ENCODE measurements at places on chromosomes 6 and 20. TPM values are rescaled to one million over a fixed set of nuclear protein-coding genes. Genes with fewer than 3 reads are reported as not detected.

The FRMD1 gene
- not detected for total RNA-seq

The LY6G6D gene
- not detected for total RNA-seq

The KCNG1 gene
- total RNA-seq = 1.5 TPM

The SLC17A4 gene
- not detected for total RNA-seq

The MUCL3 gene
- not detected for total RNA-seq

The WFDC10A gene
- total RNA-seq = not detected

DNA sequence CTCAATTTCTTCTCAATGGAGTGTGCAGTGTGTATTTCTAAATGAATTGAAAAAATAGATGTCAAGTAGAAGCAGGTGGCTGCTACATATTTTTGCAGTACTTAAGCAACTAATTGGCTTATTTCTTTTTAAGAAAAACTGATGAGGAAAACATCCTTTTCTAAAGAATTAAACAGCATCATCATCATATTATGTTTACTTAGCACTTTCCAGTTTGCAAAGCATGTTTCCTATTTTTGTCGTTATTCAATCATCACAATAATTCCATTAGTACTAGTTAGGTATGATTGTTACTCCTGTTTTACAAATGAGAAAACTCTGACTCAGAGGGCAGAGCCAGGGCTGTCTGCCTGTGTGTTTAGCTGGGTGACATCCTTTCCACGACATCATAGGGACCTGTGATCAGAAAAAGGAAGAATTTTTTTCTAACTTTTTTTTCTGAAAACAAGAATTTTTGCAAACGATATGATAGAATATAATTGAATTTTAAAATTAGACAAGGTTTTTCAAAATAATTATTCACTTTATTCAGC lies 22.7 kb upstream of the BMP6 start:
- no peak overlapping the region for H3K27ac ChIP-seq
- H3K4me1 ChIP-seq = no peaks in the 10 kb centered on the region
- H3K4me3 ChIP-seq = no peak overlapping the region
- DNase-seq = no peak

GRCh38 chr6:164378330-164378729 lies 931.1 kb downstream of the C6orf118 start:
- no peaks in the 10 kb centered on the region for H3K27me3 ChIP-seq
- H3K27ac ChIP-seq = no peak overlapping the region
- no peaks in the 10 kb centered on the region for H3K4me1 ChIP-seq
- no peak for DNase-seq
- H3K36me3 ChIP-seq = no peaks in the 10 kb centered on the region
- no peak overlapping the region for H3K4me3 ChIP-seq

DNA sequence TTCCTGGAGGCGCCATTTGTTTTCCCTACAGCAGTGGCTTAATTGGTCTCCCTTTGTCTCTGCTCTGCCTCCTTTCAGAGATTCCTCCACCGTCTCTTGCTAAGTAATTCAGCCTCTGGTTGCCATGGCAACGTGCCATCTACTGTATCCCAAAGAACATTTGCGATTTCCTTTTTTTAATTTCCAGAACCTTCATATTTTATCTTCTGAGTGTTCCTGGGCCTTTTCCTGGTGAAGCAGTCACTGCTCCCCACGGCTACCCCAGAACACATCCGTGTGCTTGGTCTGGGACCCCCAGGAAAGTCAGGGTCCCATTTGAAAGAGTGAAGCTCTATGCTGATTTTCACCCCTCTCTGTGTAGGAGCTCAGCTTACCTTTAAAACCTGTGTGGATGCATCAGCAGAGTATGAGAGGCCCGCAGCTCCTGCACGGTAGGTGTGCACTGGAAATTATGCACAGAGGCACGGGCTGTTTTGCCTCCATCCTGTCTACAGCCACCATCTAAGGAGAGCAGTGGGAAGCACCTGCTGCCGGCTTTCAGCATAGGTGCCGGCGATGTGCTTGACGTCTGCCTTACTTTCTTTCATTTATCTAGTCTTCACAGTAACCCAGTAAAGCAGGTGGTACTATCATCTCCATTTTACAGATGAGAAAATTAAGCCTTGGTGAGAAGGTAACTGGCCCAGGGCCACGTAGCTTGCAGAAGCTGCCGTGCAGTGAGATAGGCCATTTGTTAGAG lies 122.8 kb downstream of the SYCP2 start:
- no peaks in the 10 kb centered on the region for H3K4me1 ChIP-seq
- DNase-seq = no peak
- H3K4me3 ChIP-seq = no peak overlapping the region
- no peak overlapping the region for H3K27ac ChIP-seq

GRCh38 chr6:12024699-12025434 lies 12.8 kb downstream of the HIVEP1 start:
- H3K27ac ChIP-seq = peak overlapping the region; percentile 45
- H3K27me3 ChIP-seq = no peaks in the 10 kb centered on the region
- H3K4me3 ChIP-seq = no peak overlapping the region
- H3K4me1 ChIP-seq = peaks cover 45% of the 10 kb centered on the region
- H3K36me3 ChIP-seq = peaks cover 74% of the 10 kb centered on the region

- peaks cover 13% of the 10 kb centered on the region for H3K27me3 ChIP-seq
- no peaks in the 10 kb centered on the region for H3K36me3 ChIP-seq
- no peak overlapping the region for H3K27ac ChIP-seq
- H3K4me1 ChIP-seq = peaks cover 5% of the 10 kb centered on the region
Measured at GRCh38 chr20:31990641-31991338, 19.4 kb upstream of the CCM2L start.

Data from K562 (cell line).